Iris pigment epithelial cell (primary cell): ENCODE measurements at places on chromosomes 5 and 9.

DNA sequence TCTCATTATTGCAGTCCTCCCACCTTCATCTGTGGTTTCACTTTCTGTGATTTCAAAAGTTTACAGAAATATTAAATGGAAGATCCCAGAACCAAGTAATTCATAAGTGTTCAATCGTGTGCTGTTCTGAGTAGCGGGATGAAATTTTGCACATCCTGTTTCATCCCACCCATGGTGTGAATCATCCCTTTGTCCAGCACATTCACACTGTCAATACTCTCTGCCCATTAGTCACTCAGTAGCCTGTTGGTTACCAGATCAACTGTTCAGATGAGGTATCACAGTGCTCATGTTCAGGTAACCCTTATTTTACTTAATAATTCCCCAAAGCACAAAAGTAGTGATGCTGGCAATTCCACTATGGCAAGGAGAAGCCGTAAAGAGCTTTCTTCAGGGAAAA, 26.8 kb downstream of the FAM81B start:
- peak; percentile 42 for DNase-seq

GRCh38 chr5:92927291-92927778, 653.7 kb downstream of the NR2F1-AS1 start:
- DNase-seq, result no peak

DNA sequence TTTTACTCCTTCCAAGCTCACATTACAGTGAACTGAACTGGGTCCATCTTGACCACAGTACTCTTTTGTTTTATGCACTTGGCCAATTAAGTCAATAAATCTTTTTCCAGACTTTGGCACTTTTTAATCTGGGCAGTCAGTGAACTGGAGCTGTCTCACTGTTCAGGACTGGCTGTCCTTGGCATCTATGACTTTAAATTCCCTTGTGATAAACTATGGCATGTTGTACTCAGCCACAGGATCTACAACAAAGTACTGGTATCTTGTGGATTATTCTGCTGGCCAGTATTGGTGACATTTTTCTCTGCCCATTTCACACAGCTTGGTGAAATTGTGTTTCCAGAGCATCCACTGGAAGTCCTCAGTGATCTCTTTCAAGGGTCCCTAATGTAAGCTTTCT, 1144.8 kb upstream of the SEMA6A start:
- DNase-seq, result no peak

- no peak for DNase-seq
These were observed 75.3 kb upstream of the IL12B start for GRCh38 chr5:159405611-159406031.

GRCh38 chr5:10377081-10377480, 23.6 kb downstream of the MARCHF6 start:
- no peak for DNase-seq

GRCh38 chr5:99807346-99807745, 727.8 kb upstream of the FAM174A start:
- DNase-seq, result no peak

GRCh38 chr9:109458453-109459211, 39.5 kb downstream of the PTPN3 start:
- peak; percentile 30 for DNase-seq
